ENCODE measurements at places on chromosomes 6 and 20.

DNA sequence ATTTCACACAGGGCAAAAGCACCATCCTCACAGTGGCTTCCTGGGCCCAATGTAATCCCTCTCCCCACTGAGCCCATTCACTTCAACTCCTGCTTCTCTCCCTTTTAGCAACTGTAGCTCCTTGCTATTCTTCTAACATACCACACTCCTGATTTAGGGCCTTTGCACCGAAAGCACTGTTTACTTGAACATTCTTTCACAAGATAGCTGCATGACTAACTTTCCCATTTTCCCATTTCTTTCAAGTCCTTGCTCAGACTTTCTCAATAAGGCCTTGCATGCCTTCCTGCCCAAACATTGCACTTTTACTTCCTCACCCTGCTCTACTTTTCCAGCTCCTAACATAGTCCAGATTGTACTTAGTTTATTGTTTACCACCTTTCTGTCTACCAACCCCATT lies 73.0 kb downstream of the SHPRH start:
- DNase-seq: no peak

DNA sequence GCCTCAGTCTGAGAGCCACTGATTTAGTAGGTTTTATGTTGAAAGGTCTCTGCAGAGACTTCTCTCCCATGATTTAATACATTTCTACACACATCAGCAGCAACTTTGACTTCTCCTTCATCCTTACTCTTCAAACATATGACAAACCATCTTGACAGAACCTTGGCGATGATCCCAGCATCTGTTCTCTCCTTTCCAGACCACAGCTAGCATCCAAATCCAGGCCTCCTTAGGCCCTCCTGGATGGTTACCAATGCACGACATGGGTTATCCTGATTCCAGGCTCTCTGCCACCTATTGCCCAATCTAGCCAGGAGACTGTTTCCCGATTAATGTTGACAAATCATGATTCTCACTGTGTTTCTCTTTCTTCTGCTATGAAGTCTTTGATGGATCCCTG lies 16.8 kb downstream of the LAMA4 start:
- DNase-seq: no peak

DNA sequence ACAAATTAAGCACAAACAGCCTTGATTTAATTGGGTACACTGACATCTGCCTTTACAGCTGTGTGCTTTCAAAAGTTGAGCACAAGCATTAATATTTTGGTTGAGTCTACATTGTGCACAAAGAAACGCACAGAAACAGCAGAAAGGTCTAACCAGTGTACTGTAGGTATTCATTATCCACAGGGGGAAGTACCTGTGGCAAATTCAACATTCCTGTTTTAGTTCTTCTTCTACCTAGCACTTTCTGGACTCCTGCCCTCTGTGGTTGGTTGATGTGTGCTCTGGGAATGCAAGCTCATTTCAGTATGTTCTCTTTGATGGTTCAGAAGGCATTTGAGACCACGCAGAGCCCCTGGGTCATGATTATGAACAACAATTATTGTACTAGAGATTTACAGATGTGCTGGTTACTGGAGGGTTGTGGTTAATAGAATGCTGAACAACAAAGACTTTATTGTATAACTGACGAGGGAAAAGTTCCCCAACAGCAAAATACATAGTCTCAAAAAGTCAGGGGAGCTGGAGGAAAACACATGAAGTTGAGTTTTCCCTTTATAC lies 26.6 kb upstream of the DAAM2 start:
- no peak for DNase-seq

- DNase-seq: no peak
These were observed 235.2 kb downstream of the SYNE1 start for GRCh38 chr6:152401978-152402377.

DNA sequence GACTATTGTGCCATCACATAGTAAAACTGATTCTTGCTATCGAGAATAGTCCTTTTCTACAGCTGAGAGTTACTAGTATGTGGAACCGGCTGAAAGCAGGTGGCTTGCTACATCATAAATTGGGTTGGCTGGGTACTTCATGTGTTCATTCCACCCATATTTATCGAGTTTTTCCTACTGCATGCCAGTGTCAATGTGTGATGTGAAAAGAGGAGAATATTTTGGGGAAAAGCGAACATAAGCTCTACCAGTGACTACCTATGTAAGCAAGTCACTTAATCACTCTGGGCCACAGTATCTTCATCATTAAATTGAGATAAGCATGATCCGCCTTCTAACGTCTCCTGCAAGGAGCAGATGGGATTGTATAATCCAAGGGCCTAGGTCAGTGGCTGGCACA lies 61.0 kb downstream of the TSHZ2 start:
- DNase-seq: no peak

DNA sequence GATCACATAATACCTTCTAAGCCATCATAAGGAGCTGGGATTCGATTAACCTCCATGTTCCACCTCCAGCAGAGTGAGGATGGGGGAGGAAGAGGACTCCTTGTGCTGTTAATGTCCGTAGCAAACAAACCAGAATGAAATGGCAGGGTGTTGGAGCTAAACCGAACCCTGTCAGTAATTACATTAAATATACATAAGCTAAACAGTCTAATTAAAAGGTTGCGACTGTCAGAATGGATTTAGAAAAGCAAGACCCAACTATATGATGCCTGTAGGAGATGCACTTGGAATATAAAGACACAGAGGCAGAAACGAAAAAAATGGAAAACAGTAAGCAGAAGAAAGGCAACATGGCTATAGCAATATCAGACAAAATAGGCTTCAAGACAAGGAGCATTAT lies 13.2 kb downstream of the PREX1 start:
- no peak for DNase-seq

GRCh38 chr6:37723016-37723415 lies 25.3 kb upstream of the MDGA1 start:
- DNase-seq: no peak

Measured in NCI-H2029 treated with DMSO at 0.1 percent for 48 hours (cell line).